ENCODE measurements at places on chromosomes 5 and 9.
A peak's percentile ranks its signal among the peaks of the same experiment; 100 is the strongest.

DNA sequence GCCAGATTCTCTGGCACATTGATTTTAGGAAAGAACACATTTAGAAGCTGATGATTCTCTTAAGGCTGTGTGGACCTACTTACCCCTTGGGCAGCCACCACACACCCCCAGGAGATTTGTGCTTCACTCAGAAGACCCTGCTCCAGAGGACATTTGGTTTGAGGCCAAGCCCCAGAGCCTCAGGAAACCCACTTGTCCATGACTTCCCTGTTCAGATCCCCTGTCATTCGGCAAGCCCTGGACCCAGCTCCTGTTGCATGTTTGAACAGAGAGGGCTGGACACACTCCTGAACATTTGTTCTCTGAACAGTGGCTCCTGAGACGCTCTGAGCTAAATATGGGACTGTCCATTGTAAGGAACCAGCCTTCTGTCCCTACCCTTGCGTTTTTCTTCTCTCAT, 82.1 kb downstream of the AMBP start:
- no peak for DNase-seq

GRCh38 chr9:107566611-107567061, 77.1 kb upstream of the KLF4 start:
- DNase-seq = no peak

DNA sequence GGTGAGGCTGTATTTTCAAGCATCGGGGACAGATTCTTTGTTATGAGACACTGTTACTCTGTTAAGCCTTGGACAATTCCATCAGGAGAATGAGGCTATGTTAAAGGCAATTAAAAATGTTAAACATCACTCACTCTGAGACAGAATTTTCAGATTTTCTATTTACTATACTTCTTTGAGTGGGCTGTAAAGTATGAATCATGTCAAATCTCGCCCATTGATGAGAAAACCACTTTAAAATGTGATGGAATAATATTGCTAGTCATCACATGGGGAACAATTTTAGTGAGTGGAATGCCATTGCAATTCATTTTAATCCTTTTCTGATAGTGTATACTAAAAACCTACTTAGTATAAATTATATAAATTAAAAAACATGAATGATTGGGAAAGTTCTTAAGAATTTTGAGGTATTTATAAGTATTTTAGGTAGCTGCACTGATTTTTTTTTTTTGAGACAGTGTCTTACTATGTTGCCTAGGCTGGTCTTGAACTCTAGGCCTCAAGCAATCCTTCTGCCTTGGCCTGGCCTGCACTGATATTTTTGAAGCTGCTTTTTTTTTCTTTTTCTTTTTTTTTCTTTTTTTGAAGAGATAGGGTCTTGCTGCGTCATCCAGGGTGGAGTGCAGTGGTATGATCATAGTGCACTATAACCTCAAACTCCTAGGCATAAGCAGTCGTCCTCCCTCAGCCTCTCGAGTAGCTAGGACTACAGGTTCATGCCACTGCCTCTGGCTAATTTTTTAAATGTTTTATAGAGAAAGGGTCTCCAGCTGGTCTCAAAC, 73.2 kb downstream of the KIAA1958 start:
- no peak for DNase-seq

DNA sequence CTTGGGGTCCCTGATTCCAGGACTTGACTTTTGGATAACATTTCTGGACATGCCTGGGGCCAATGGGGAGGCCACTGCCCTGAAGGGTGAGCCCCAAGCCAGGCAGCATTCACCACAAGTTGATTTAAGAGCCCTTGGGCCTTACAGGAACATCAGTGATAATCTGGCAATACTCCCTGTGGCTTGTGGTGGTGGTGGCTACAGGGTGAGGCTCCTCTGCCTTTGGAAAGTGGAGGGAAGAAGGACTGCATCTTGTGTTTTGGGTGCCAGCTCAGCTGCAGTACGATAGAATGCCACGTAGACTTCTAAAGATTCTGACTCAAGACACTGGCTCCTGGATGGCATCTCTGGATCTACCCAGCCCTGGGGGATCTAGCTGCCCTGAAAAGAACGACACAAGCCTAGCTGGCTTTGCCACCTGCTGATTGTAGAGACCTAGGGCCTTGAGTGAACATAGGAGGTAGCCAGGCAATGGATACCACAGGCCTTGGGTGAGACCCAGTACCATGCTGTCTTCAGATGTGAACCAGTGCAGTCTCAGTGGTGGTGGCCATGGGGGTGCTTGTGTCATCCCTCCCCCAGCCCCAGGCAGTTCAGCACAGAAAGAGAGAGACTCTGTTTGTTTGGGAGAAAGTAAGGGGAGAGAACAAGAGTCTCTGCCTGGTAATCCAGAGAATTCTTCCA, 79.0 kb upstream of the DAP start:
- DNase-seq = no peak

DNA sequence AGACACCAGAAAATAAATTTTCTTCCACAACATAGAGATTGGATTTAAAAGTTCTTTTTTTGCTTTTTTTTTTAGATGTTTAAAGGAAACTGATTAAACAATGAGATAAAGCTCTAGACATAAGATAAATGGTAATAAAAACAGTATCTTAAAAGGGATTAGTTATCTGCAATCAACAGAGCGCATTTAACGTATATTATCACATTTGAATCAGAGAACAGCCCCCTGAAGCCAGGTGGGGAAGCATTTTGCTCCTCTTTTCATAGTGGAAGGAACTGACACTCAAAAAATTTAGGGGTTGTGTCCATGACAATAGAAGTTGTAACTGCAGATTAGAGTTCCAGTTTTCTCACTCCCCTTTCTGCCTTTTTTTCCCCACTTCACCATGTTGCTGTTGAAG, 367.6 kb downstream of the SPATA31D1 start:
- no peak for DNase-seq

DNA sequence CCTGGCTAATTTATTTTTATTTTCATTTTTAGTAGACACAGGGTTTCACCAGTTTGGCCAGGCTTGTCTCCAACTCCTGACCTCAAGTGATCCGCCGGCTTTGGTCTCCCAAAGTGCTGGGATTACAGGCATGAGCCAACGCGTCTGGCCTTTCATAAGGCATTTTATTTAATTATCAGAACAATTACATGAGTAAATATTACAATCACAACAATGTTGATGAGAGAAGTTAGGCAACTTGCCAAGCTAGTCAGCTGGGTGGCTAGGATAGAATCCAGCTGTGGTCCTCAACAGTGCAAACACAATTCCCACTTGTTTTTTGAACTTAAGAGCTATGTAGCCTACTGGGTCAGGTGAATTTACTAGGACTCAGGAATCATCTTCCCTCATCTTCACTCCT, 22.0 kb downstream of the C9orf57 start:
- DNase-seq = no peak

DNA sequence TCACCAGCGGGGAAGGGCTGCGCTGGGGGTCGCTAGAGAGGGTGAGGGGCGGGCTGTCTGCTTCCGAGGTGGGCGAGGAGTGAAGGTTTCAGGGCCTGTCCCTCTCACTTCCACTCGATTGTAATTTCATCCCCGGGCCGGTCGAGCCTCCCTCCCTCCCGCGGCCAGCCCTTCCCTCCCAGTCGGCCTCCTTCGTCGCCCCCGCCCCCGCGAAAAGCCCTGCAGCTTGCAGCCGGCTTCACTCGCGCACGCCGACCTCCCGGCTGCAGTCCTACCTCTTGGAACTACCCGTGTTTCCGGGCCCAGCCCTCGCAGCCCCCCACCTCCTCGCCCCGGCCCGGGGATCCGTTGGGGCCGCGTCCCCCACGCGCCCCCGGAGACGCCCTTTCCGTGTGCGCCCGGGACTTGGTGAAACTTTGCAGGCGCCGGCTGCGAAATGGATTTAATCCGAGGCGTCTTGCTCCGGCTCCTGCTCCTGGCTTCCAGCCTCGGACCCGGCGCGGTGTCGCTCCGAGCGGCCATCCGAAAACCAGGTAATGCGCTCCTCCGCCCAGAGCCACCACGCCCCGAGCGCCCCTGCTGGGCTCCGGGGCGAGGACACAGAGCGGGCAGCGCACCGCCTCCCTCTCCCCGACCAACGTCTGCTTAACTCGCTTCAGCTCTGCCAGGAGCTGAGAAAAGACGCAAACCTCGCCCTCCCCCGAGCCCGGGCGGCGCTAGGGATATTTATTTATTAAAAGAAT, at the start of gene EGFLAM:
EGFLAM (plus strand) TSS at position 241 of the 743 bp plus-strand sequence; CDS start at position 437, 196 bp downstream.
- no peak for DNase-seq

DNA sequence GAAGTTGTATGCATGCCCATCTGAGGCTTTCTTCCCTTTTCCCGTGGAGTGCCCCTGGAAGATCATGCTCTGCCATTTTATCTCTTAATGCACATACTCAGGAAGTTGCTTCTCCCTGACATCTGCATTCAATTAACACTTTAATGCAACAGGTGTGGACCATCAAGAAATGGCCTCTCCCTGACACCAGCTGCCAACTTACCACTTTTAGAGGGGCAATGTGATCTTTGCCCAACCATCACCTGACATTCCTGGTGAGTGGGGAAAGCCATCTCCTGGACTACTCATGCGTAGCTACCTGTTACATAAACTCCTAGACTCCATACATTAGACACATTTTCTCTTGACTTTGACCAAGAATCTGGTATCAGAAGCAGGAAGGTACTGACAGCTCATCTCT, 1450.4 kb upstream of the CDH9 start:
- DNase-seq = no peak

DNA sequence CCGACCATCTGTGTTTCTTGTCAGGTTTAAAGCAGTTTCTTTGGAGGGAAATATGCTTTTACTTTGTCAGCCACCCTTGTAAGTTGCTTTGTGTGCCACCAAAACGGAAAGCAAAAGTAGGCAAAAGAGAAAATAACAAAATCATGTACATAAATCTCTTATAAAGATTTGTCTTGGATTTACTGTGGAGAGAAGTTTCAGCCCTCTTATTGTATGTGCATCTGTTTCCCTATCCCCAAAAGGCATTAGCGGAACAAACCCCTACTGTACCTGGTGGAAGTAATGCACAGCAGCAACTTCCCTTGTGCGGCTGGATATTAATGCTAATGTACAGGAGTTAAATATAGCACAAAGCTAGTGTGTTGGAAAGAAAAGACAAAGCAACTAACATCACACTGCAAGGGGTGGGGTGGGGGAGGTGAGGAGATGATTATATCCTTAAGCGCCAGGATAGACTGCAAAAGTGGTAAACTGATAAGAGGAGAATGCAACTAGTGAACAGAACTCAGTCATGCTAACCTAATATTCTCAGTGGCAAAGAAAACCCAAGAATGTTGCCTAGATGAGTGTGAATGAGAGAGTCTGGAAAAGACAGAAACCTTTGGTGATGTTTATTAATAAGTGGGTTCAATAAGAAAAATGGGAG, 396.5 kb upstream of the MEF2C start:
- DNase-seq = no peak

DNA sequence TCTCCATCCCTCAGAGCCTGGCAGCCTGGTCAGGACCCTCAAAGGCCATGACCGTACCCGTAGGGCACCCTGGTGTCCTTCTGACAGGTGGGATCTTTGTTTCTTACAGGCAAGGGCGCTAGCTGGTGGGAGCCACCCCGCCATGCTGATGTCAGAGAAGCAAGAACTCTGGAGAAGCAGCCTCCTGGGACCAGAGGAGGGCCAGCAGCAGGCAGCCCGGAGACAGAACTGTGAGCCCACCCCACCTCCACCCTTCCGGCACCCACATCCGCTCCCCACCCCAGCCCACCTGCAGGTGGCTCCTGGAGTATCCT, 42.2 kb upstream of the IL17B start:
- DNase-seq = no peak

- DNase-seq = no peak
Measured at GRCh38 chr9:97675655-97676054, 21.5 kb downstream of the XPA start.

DNA sequence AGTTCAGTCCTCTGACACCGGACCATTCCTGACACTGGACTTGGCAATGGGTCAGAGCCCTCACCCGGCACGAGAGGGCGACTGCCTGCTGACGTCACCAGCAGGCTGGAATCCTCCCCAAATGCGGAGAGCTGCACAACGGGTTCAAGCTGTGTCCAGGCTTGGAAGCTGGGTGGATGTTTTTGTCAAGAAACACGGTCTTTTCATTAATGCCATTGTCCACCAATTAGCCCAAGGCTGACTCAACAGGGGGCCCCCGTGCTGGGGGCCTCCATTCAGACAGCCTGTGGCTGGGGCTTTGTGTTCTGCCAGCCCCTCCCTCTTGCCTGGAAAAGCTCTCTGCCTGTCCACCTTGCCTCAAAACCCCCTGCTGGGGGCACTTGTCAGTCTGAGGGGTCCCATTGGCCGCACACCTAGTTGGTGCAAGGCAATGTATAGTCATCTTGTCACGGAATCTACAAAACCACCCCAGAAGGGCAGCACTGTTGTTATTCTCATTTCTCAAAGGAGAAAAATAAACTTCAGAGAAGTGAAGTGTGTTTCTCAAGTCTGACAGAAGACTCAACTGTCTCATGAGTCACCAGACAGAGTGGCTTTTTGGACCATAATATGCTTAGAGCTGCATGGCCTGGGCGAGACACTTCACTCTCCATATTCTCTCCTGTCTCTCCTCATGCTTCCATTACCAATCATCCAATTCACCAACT, 24.6 kb downstream of the NDUFA8 start:
- DNase-seq = no peak

GRCh38 chr9:112861638-112862555, 28.8 kb downstream of the SLC46A2 start:
- no peak for DNase-seq

DNA sequence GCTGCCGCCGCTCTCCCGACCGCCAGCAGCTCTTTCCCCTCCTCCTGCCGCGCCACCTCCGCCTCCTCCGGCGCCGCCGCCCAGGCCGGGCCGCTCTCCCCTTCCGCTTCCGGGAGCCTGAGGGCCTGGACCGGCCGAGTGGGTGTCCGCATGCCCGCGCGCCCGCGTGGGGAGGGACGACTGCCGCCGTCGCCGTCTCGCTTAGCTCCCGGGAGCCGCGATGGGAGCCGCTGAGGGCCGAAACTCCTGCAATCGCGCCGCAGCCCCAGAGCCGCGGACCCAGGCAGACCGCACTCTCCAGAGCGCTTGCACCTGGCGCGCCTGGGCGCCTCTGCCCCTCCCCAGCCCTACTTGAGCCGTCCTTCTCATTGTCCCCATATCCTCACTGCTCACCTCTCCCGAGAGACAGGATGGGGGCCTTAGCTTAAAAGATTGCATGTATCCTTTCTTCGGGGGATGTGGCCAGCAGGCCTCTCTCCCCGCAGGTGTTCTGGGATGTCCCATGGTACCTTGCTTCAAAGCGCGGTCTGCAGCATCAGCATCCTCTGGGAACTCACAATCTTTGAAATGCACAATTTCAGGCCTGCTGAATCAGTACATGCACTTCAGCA, at the start of gene ZDHHC21:
ZDHHC21 (minus strand) TSS at position 182 of the 611 bp plus-strand sequence. CDS start 19,092 bp downstream, outside the sequence.
- peak; percentile 47 for DNase-seq

DNA sequence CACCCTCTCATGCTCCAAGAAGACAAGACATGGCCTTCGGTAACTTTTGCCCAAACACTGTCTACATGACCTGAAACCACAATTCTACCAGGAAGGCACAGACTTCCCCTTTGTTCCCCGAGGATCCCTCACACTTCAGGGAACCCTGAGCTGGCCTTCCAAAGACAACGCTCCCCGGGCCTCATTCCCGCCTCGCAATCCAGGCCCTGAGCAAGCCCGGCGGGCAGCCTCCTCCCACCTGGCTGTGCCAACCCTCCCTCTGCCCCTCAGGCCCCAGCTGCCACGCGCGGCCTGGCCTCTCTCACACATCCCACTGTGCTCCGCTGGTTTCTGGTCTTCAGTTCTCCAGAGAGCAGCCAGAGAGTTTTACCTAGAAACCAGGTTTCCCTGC, 7.3 kb downstream of the QSOX2 start:
- DNase-seq = no peak

All from stimulated activated CD4-positive, alpha-beta T cell treated with anti-CD3 and anti-CD28 coated beads, TNF-alpha, amount 100 ng/mL, for 1 hour (primary cell).